ENCODE measurements at places on chromosomes 11 and 22.
A peak's percentile ranks its signal among the peaks of the same experiment; 100 is the strongest.

DNA sequence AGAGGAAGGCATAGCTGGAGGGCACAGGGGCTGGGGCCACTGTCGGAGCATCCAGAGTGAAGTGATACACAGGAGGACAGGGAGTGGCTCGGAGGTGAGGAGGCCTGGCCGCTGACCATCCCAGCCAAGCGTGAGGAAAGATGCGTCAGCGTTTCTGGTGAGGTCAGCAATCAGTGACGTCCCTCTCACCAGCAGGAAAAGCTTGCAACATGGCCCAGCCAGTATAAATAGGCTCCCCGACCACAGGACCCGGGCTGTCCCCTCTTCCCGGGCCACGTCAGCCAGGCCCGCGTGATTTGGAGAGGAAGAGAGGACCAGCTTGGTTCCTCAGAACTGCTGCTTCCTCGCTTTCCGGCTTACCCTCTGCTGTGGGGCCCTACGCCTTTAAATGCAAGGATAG is 4.2 kb upstream of the OSM start:
- no peak for DNase-seq

GRCh38 chr11:100575860-100576717 is 111.0 kb upstream of the ARHGAP42 start:
- peak; percentile 24 for DNase-seq

DNA sequence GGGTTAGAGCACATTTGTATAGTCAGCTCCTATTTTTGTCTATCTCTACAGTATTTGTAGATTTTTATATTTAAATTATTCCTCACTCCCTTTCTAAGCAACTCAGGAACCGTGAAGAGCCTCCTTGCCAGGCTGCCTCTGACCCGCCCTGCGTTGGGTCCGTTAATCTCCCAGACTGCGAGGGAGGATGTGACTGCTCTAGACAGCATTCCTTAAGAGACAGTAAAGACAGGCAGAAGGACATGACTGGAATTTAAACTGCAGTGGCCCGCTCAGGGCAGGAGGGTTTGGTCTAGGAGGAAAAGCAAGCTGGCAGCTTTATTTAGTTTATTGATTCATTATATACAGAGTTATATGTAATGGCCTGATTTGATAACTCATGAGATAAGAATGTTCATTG is 413.7 kb downstream of the TMEM135 start:
- no peak for DNase-seq

- DNase-seq: no peak
Measured at GRCh38 chr11:33344611-33345010, 87.4 kb downstream of the HIPK3 start.

- DNase-seq: no peak
Measured at GRCh38 chr22:45777046-45777851, 105.6 kb downstream of the ATXN10 start.

GRCh38 chr11:100681064-100681502 is 6.0 kb upstream of the ARHGAP42 start:
- peak; percentile 7 for DNase-seq

DNA sequence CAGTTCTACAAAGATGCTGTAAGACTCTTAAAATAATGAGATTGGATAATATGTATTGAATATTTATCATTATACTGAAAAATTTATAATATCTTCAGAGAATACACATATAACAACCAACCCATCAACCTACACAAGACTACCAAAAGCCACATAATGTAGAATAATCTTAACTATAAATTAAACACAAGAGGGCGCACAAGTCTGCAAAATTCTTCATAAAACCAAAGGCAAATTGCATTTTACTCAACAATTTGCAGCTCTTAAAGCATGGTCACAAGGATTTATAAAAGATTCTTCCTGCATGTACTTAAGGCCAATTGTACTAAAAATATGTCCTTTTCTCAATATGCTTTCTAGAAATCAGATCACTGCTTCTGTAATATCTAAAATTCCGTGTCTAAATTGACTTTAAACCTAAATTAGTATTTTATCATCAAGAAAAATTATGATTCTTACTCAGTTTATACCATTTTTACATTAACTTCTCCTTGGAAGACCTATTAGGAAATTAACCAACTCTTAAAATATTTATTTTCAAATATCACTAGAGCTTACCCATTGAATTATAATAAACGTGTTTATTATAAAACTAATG is 79.0 kb downstream of the TTC28 start:
- DNase-seq: peak; percentile 6

GRCh38 chr11:17230867-17231851 is 23.4 kb upstream of the PIK3C2A start:
- peak; percentile 67 for DNase-seq

- DNase-seq: no peak
Measured at GRCh38 chr22:34879001-34879400, 187.0 kb upstream of the ISX start.

GRCh38 chr22:50473855-50474671 is 772 bp downstream of the SBF1 start:
- DNase-seq: peak; percentile 75

DNA sequence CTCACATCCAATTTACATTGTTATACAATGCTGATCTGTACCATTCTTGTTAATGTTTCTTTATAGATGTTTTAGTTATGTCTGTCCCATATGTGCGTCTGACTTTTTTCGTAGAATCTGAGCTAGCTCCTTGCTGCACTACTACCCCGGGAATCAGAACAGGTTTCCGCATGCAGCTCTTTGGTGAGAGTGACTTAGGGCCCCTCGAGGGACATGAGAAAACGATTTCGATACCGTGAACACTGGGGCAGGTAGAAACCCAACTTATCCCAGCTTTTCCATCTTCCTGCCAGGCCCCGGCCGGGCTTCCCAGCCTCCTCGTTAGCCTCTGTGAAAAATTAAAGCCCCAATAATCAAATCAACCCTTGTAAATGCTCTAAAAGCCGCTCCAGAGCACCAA is 23.4 kb upstream of the PKNOX2 start:
- DNase-seq: no peak

DNA sequence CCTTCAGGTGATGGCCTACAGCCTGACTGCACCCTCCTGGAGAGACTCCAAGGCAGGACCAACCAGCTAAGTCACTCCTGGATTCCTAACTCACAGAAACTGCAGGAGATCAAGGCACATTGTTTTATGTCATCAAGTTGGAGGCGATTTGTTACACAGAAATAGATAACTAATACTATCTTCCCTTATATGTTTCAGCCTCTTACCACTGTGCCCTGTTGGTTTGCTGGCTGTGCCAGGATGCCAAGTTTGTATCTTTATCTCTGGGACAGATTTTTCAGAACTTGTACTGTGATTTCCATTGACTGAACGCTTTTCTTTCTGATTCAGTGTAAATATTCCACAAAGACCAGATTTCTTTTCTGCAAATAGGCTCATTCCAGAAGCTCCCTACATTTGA is 76.2 kb upstream of the OPCML start:
- no peak for DNase-seq

DNA sequence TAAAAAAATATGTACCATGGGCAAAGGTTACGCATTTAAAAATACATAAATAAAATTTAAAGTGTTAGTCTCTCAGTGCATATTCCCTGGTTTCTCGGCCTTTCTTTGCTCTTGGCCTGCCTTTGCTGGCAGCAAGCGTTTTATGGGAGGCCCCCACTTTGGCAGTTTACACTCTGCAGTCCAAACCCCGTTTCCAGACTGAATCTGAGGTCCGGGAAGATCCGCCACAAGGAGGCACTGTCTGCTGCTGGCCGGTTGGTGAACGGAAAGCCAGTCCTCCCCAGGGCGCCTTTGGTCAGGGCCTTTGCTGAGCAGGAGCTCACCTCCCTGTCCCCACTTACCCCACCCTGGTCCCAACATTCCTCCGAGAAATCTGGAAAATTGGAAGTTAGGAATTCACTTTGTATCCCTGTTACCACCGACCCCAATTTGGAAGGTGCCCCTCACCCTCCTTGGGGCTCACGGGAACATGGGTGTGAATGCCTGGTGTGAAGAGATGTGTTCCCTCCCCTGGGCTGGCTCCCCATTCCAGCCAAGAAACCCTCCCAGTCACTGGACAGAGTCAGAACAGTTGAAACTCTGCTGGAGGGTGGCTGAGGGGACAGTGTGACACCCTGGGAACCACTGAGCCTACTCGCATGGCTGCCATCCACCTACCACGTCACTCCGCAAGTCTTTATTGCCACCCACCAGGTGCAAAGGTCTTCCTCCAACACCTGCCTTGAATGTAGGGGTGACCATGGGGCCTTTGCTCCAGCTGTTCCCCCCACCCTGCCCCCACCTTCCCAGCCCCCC is 9.4 kb upstream of the SF1 start:
- peak; percentile 79 for DNase-seq

DNA sequence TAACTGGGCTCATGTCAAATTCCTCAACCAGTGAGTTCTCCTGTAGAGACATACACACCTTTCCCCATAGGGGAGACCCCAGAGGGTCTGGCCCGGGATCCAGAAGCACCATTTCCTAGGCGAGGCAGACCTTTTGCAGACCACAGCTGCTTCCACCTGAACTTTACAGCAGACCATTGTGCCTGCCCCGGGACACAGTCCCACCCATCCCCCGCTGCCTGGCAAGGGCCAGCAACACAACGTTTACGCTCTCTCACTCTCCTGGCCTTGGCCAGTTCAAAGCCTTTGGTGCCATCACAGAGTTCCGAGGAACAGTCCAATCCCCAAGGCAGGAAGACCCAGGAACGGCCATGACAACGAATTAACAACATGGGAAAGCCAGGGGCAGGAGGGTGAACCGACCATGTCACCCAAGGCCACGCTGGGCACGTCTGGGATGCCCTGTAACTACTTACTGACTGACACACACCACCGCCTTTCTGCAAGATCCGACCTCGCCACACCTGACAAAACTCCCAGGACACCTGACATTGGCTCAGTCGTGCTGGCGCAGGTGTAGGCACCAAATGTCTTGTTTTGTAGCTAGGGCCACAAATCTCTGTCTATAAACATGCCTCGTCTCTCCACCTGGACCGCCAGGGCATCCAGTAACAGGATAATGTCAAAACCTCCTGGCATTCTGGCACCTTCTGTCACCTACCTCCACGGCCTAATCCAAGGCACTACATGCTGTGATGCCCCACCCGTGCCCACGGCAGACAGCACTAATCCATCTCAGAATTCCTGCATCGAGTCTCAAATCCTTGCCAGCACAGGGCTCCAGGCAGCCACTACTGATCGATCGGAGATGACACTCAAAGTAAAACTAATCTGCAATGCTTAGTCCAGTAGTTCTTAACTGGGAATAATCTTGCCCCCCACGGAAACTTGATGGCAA is 51.3 kb downstream of the MYH9 start:
- no peak for DNase-seq

- DNase-seq: no peak
Measured at GRCh38 chr11:84157639-84158038, 871.5 kb upstream of the CCDC90B start.

GRCh38 chr11:86663291-86663690 is 9.1 kb downstream of the ME3 start:
- DNase-seq: no peak

Measured in activated CD4-positive, alpha-beta T cell treated with anti-CD3 and anti-CD28 coated beads for 36 hours (primary cell).